ENCODE measurements at places on chromosomes 3 and 15. TPM values are rescaled to one million over a fixed set of nuclear protein-coding genes. Genes with fewer than 3 reads are reported as not detected.

Gene SLC51B
- not detected for total RNA-seq

Gene ATP13A4
- 0.20 TPM for total RNA-seq

Gene SMARCC1
- total RNA-seq: 199 TPM

Gene SNURF
- 0.31 TPM for total RNA-seq

Gene FBXO45
- 37.0 TPM for total RNA-seq

Gene RAB5A
- 52.7 TPM for total RNA-seq

Gene ADCY5
- total RNA-seq: not detected

Gene FYCO1
- total RNA-seq: 13.8 TPM

- peaks cover 27% of the 10 kb centered on the region for H3K27me3 ChIP-seq
- H3K4me1 ChIP-seq: no peaks in the 10 kb centered on the region
These were observed 10.7 kb downstream of the GCNT3 start for GRCh38 chr15:59622289-59622688.

- H3K4me3 ChIP-seq: no peak overlapping the region
- H3K4me1 ChIP-seq: no peaks in the 10 kb centered on the region
- no peak overlapping the region for H3K27ac ChIP-seq
- DNase-seq: no peak
- H3K27me3 ChIP-seq: no peaks in the 10 kb centered on the region
- no peaks in the 10 kb centered on the region for H3K36me3 ChIP-seq
These were observed 639.4 kb upstream of the NAALADL2 start for GRCh38 chr3:174219738-174220137.

DNA sequence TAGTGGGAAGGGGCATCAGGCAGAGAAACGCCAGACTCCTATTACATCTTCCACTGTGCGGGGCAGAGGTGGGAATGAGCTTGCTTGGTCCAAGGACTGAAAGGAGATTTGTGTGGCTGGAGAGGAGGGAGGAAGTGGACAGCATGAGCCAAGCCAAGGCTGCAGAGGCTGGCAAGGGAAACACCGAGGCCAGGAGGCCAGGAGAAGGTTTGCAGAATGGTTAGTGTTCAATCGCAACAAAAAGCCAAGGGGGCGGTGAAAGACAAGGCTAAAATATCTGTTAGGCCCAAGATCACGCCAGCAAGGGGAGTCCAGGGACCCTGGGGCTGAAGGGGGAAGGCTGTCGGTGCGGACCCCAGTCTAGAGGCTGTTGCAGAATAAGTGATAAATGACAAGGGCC lies 75.8 kb downstream of the CPN2 start:
- peaks cover 31% of the 10 kb centered on the region for H3K4me1 ChIP-seq
- H3K36me3 ChIP-seq: no peaks in the 10 kb centered on the region
- no peak overlapping the region for H3K4me3 ChIP-seq

GRCh38 chr3:43077707-43078106 lies 28.2 kb downstream of the POMGNT2 start:
- no peak for DNase-seq
- peaks cover 10% of the 10 kb centered on the region for H3K36me3 ChIP-seq
- H3K4me1 ChIP-seq: peaks cover 5% of the 10 kb centered on the region
- no peak overlapping the region for H3K4me3 ChIP-seq
- H3K27ac ChIP-seq: no peak overlapping the region

DNA sequence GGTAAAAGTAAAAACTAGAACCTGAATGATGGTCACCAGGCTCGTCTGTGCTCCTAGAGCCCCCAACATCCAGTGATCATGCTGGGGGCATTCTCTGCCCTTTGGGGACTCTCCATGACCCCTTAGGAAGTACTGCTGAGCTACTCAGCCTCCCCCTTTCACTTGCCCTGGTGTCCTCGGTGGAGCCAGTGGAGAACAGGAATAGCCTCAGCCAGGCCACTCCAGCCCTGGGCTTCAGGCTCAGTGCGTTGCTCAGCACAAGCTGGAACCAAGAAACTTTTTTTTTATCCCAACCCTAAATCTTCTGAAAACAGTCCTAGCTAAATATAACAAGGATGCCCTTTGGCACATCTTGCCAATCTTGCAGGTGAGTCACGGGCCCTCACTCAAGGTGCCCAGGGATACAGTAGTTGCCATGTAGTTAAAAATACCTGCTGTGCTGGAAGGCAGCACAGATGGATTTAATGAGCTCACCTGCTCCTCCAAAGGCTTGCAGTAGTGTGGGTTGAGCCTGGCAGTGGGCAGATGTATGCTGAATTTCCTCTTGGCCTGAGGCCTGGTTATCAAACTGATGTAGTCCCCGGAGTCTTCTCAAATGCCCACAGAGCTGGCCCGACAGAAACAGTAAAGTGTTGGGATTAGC lies 46.9 kb upstream of the TMEM158 start:
- H3K36me3 ChIP-seq: no peaks in the 10 kb centered on the region
- H3K4me3 ChIP-seq: no peak overlapping the region
- H3K27me3 ChIP-seq: no peaks in the 10 kb centered on the region
- DNase-seq: no peak
- peaks cover 25% of the 10 kb centered on the region for H3K4me1 ChIP-seq
- peak overlapping the region; percentile 93 for H3K27ac ChIP-seq

DNA sequence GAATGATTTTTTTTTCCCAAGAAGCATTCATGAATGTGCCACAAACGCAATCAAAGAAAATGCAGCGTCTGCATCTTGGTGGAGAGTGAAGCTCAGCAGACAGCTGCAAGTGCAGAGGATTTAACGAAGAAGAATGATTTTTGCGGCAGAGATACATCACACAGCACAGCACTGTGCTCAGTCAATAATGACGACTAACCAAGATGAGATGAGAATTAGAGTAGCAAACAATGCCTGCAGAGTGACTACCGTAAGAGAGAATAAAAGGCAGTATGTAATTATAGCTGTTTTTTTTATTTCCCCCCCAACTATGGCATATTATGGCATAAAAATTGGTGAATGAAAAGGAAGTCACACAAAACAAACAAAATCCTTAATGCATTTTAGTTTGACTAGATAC lies 218.0 kb upstream of the ROBO1 start:
- H3K36me3 ChIP-seq: no peaks in the 10 kb centered on the region
- H3K27ac ChIP-seq: no peak overlapping the region
- no peak overlapping the region for H3K4me3 ChIP-seq
- H3K27me3 ChIP-seq: no peaks in the 10 kb centered on the region
- DNase-seq: no peak
- H3K4me1 ChIP-seq: no peaks in the 10 kb centered on the region

- no peak overlapping the region for H3K4me3 ChIP-seq
- no peak for DNase-seq
- H3K27ac ChIP-seq: no peak overlapping the region
- H3K4me1 ChIP-seq: no peaks in the 10 kb centered on the region
- no peaks in the 10 kb centered on the region for H3K27me3 ChIP-seq
These were observed 16.0 kb upstream of the MYO1E start for GRCh38 chr15:59388670-59389069.

GRCh38 chr3:30895329-30895728 lies 868 bp upstream of the GADL1 start:
- H3K27ac ChIP-seq: no peak overlapping the region
- no peaks in the 10 kb centered on the region for H3K4me1 ChIP-seq
- DNase-seq: no peak
- no peak overlapping the region for H3K4me3 ChIP-seq

DNA sequence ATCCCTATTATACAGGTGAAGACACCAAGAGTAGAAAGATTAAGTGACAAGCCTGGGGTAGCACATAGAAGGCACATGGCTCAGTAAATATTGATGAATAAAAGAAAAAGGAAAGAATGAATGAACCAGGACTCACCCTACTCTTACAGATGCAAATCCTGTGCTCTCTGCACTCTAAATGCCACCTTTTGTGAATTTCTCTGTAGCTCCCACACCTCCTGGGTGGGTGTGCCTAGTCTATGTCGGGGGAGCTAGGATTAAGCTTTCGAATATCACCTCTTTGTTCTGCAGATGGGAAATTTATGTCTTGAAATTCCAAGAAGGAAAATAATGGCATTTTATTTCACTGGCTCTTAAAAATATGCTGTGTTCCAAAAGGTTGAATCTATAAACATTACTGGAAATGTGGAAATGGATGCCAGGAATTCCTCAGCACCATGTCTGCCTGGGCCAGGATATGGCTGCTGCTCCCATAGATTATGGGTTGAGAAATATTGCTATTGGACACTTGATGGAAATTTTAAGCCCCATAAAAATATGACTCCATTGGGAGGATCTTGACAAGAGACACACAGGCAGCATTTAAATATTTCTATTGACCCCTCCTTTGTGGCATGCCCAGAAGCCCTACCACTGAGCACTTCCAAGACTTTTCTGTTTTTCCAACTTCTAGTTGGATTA lies 43.3 kb downstream of the CCNB2 start:
- DNase-seq: no peak
- H3K27me3 ChIP-seq: peaks cover 11% of the 10 kb centered on the region
- H3K36me3 ChIP-seq: no peaks in the 10 kb centered on the region
- no peaks in the 10 kb centered on the region for H3K4me1 ChIP-seq
- H3K4me3 ChIP-seq: no peak overlapping the region
- H3K27ac ChIP-seq: no peak overlapping the region

GRCh38 chr3:113696658-113697499 lies 437 bp upstream of the USF3 start:
- H3K36me3 ChIP-seq: no peaks in the 10 kb centered on the region
- H3K4me1 ChIP-seq: peaks cover 5% of the 10 kb centered on the region
- H3K27me3 ChIP-seq: no peaks in the 10 kb centered on the region
- peak overlapping the region; percentile 77 for H3K27ac ChIP-seq
- peak; percentile 98 for DNase-seq

DNA sequence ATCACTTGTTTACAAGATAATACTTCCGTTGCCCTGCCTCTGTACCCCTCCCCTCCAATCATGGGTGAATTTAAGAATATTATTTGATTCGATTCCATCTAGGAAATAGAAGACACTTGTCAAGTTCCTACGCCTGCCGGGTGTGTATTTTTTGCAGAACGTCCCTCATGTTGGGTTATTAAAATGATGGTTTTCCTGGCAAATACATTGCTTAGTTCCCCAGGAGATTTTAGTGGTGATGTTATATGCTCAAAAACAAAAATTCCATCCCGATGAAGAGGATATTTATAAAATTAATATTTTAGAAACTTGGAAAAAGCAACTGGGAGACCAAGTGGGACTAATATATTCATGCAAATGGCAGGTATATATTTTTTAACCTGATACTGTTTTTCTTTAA lies 548.4 kb downstream of the EDEM1 start:
- H3K27me3 ChIP-seq: no peaks in the 10 kb centered on the region
- no peak overlapping the region for H3K4me3 ChIP-seq

- no peaks in the 10 kb centered on the region for H3K4me1 ChIP-seq
- H3K4me3 ChIP-seq: no peak overlapping the region
- no peaks in the 10 kb centered on the region for H3K27me3 ChIP-seq
- H3K27ac ChIP-seq: no peak overlapping the region
- no peaks in the 10 kb centered on the region for H3K36me3 ChIP-seq
These were observed 627.0 kb downstream of the SI start for GRCh38 chr3:164451072-164451910.

- H3K4me1 ChIP-seq: peaks cover 67% of the 10 kb centered on the region
- peaks cover 23% of the 10 kb centered on the region for H3K36me3 ChIP-seq
These were observed 45.9 kb upstream of the LIMD1 start for GRCh38 chr3:45548681-45549075.

DNA sequence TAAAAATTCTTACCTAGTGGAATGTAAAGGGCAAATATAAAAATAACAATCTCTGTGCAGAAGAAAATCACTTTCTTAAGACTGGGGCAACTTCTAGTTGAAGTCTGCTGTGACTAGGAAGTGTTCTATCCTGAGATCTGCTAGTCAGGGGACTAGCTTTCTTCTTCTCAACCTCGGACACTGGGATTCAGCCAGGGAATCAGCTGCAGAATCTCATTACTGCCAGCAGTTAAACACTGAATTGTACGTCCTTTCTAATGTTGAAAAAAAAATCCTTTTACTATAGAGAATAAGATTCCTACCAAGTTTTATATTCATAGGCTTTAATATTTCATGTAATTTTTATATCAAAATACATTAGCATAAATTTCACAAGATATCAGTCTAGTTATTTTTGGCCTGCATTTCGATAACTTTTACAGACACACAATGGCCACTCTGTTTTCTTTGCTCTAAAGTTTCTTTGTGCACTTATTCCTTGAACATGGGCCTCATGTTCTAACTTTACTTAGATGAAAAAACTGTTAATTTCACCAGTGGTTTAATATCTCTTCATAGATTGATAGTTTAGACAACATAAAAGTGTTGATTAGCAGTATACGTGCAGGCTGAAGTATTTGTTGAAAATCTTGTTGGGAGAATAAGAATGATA lies 2.6 kb upstream of the NEO1 start:
- no peaks in the 10 kb centered on the region for H3K36me3 ChIP-seq
- H3K4me3 ChIP-seq: no peak overlapping the region
- no peak overlapping the region for H3K27ac ChIP-seq
- peaks cover 10% of the 10 kb centered on the region for H3K27me3 ChIP-seq

- H3K27ac ChIP-seq: no peak overlapping the region
- no peaks in the 10 kb centered on the region for H3K27me3 ChIP-seq
- DNase-seq: no peak
- H3K4me1 ChIP-seq: no peaks in the 10 kb centered on the region
- H3K4me3 ChIP-seq: no peak overlapping the region
These were observed 14.9 kb downstream of the CNTN3 start for GRCh38 chr3:74599564-74599963.

- no peak overlapping the region for H3K4me3 ChIP-seq
- no peaks in the 10 kb centered on the region for H3K36me3 ChIP-seq
- no peaks in the 10 kb centered on the region for H3K4me1 ChIP-seq
- no peak overlapping the region for H3K27ac ChIP-seq
- no peak for DNase-seq
These were observed 232.4 kb downstream of the NFKBIZ start for GRCh38 chr3:102081572-102082289.

GRCh38 chr3:186697510-186697909 lies 19.6 kb upstream of the KNG1 start:
- peaks cover 4% of the 10 kb centered on the region for H3K4me1 ChIP-seq
- H3K4me3 ChIP-seq: no peak overlapping the region
- no peak overlapping the region for H3K27ac ChIP-seq
- peaks cover 13% of the 10 kb centered on the region for H3K27me3 ChIP-seq
- H3K36me3 ChIP-seq: no peaks in the 10 kb centered on the region

DNA sequence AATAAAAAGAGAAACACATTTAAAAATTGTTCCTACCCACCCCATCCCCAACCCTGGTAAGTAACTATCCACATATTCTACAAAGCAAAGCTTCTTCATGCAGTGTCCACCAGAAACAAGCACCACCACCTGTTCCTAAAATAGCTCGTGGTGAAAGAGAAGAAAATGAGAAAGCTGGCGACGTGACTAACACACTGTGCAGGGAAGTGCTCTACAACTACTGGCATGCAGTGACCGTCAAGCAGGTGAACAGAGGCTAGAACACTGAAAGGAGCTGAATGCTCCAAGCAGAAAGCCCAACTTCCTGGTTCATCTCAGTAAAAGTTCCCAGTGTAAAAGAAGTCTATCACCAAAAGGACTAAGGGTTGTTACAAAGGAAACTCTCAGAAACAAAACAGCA lies 80.7 kb downstream of the NR2E3 start:
- DNase-seq: no peak
- H3K36me3 ChIP-seq: no peaks in the 10 kb centered on the region
- H3K27ac ChIP-seq: no peak overlapping the region
- no peaks in the 10 kb centered on the region for H3K4me1 ChIP-seq

- no peaks in the 10 kb centered on the region for H3K27me3 ChIP-seq
- H3K27ac ChIP-seq: no peak overlapping the region
- H3K4me1 ChIP-seq: peaks cover 35% of the 10 kb centered on the region
- H3K4me3 ChIP-seq: no peak overlapping the region
- H3K36me3 ChIP-seq: no peaks in the 10 kb centered on the region
These were observed 3.7 kb upstream of the GNAI2 start for GRCh38 chr3:50232303-50232702.

Measured in K562 (cell line).